NCI-H446 treated with DMSO at 0.1 percent for 48 hours (cell line): ENCODE measurements at places on chromosomes 2 and 18.

GRCh38 chr18:12014086-12014485, 32.8 kb downstream of the IMPA2 start:
- no peak for DNase-seq

GRCh38 chr2:52976143-52976949, 791.3 kb upstream of the CHAC2 start:
- DNase-seq: no peak

DNA sequence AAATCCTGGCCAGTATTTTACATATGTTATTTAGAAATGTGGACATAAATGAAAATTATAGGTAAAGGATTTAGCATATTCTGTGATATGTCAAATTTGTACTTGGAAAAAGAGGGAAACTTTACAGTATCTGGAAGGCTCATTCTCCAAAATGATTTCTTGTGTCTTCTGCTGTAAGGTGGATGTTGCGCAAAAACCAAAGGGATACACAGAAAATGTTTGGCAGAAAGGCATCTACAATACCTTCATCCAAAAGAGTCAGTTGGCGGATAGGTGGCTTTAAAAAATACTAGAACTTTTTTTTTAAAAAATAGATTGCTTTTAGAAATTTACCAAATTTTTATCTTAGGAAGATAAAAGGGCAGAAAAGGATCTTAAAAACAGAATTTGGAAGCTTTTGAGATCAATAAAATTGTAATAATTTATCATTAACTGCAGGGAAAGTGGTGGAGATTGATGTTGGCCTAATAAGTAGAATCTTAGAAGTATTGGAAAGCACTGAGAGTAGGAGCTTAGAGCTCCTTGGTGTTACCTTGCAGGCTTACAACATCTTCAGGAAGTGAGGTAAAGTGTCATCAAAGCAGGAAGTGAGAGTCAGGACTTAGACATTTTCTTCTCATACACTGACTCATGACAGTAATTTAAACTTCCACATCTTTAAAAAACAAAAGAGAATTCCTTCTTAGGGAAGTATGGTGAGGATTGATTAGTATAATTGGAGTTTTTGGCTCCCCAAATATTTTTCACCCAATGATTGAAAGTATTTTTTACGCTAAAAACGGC, 2.1 kb downstream of the NABP1 start:
- DNase-seq: no peak

GRCh38 chr2:113167115-113167932, 6.4 kb upstream of the PSD4 start:
- no peak for DNase-seq

DNA sequence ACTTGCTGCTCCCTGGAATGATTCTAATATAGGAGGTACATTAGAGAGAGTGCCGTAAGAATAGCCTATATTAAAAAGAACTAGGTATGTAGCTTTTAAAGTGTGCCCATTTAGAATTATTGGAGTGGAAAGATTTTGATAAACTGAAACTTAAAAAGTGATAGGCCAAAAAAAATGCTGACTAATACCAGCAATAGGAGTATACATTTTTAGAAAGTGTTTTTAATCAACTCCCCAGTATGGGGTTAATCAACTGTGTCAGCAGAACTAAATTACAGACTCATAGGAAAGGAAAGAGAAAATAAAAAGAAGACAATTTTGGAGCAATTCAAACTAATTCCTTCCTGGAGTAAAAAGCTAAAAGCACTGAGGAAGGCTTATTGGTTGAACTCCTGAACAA, 13.3 kb upstream of the MEIS1 start:
- no peak for DNase-seq

DNA sequence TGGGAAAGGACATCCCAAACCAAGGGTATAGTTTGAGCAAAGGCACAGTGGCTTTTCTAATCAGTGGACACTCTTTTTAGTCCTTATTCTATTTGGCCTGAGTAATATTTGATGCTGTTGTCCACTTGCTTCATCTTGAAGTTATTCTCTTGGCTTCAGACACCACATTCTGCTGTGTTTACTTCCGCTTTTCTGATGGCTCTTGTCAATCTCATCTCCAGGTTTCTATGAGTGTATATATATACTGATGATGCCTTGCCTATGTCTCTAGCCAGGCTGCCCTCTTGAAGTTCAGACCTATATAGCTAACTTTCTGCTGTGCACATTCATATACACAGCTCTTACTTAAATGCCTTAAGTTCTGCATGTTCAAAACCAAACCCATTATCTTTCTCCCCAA, 83.1 kb downstream of the EFEMP1 start:
- DNase-seq: no peak

- no peak for DNase-seq
Observed at GRCh38 chr2:188388831-188389230, 97.2 kb downstream of the GULP1 start.

- no peak for DNase-seq
Observed at GRCh38 chr2:237962432-237963084, 4.3 kb upstream of the UBE2F start.

DNA sequence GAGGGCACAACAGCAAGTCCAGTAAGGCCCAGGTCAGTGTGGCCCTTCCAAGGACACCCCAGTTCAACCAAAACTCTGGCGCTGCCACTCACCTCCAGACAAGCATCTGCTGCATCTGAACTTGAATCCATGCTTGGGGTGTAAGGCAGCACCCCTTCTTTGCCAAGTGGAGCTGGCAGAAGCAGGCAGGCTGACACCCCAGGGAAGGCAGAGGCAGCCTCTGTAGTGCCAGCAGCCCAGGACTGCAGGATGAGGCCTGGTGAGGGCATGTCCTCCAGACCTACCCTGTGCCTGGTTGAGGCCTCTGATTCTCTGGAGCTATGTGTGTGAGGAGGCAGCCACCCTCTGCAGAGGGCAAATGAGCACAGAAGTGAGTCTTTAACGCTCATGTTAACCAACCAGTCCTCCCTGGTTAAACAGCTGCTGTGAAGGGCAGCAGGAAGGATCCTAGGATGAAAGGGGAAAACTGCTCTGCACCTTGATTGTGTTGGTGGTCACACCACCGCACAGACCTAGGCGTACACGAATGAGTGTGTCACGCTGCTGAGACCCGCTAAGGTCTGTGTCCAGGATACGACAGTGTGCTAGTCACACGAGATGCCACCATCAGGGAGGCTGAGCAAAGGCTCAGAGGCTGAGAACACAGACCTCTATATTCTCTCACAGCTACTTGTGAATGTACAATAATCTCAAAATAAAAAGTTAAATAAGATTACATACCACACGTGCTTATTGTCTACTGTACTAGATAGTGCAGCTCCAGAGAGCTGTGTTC, 2.2 kb downstream of the PARD6G start:
- no peak for DNase-seq

DNA sequence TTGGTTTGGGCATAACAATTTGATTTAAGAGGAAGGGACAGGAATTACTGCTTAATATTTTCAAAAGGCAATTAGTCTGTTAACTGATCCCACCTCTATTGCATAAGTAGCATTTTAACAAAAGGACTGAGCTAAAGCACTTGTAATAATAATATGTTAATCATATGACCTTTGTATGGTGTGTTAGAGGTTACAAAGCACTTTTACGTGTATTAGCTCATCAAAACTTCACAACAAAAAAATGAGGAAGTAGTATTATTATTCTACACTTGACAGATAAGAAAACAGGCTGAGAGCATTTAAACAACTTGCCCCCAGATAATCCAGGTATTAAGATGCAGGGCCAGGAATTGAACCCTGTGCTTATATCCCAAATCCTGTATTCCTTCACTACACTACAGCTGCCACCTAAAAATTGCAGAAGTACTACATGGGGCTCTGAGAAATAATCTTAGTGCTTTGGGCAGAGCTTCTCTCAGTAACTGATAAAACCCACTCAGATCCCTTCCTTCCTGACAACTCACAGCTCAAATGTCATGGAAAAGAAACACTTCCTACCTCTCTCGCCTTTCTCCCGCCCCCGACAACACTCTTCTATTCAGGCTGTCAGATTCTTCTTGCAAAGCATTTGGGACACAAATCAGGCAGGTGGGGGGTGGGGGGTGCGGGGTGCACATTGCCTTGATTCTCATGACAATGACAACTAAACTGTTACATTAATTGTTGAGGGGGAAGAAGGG, 20.7 kb upstream of the KCTD1 start:
- DNase-seq: no peak

GRCh38 chr2:36473230-36473629, 117.7 kb downstream of the CRIM1 start:
- DNase-seq: no peak

- DNase-seq: no peak
Observed at GRCh38 chr2:219502618-219503017, 3.9 kb downstream of the GMPPA start.

DNA sequence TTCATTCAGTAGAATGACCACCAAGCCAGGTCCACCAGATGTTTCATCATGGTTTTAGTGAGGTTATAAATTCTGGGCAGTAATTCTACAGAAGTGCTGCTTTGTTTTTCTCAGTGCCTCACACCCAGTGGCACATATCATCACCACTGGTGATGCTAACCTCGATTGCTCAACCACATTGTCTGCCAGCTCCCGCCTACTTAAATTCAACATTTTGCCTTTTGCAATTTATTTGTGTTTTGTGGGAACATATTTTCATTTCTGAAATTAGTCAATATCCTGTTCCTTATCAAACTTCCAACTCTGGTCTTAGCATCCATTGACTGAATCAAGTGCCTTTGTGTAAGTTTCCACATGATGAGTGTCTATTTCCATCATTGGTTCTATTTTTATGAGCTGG, 62.3 kb upstream of the TMEM178A start:
- no peak for DNase-seq

GRCh38 chr2:148023861-148024260, 3.0 kb downstream of the MBD5 start:
- no peak for DNase-seq

DNA sequence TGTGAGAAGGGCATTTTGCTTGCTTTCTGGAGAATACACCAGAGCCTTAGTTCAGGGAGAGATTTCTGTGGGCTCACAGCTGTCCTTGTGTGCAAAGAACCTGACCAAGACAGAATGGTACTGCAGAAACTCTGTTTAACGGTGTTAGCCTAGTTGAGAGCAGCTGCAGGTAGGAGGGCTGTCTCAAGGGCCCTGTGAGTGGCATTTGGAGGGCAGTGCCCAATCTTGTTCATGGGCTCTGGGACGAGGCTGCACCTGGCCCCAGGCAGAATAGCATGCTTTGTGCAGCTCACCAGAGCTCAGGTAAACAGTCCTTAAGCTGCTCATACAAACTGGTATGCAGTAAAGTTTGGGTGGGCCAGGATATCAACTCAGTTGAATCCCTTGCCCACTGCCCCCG, 16.9 kb upstream of the RGPD4 start:
- no peak for DNase-seq

DNA sequence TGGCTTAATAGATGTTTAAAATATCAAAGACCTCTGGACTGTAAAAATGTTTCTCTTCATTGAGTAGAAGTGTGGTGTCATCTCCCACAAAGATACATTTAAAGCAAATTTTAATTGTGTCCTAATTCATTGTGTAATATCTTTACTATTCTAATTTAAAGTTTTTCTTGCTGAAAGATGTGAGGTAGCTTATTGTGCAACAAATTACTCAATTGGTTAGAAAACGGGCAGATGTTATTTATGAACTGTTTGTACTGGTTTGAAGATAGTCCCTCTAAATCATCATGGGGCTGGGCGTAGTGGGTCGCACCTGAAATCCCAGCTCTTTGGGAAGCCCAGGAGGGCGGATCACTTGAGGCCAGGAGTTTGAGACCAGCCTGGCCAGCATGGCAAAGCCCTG, 65.3 kb downstream of the CYBRD1 start:
- DNase-seq: no peak

- DNase-seq: no peak
Observed at GRCh38 chr18:41933778-41934177, 21.3 kb upstream of the PIK3C3 start.

GRCh38 chr2:105843476-105844374, 99.0 kb downstream of the NCK2 start:
- DNase-seq: no peak

DNA sequence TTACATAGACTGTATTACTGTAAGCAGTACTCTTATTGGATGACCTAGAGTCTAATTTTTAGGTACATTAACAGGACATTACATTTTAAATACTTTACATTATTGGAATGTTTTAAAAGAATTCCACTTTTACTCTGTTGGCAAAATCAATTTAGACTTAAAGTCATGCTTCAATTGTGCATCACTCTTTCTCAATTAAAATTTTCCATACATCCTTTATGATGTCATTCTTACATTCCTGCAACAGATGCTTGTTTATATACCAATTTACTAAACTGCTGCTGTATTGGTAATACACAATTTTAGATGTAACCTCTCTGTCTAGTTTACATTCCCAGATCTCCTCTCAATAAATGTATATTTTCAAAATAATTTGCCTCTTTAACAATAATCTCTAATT, 440.1 kb downstream of the ZEB2 start:
- no peak for DNase-seq

- no peak for DNase-seq
Observed at GRCh38 chr2:240170883-240171282, 30.4 kb upstream of the OTOS start.

DNA sequence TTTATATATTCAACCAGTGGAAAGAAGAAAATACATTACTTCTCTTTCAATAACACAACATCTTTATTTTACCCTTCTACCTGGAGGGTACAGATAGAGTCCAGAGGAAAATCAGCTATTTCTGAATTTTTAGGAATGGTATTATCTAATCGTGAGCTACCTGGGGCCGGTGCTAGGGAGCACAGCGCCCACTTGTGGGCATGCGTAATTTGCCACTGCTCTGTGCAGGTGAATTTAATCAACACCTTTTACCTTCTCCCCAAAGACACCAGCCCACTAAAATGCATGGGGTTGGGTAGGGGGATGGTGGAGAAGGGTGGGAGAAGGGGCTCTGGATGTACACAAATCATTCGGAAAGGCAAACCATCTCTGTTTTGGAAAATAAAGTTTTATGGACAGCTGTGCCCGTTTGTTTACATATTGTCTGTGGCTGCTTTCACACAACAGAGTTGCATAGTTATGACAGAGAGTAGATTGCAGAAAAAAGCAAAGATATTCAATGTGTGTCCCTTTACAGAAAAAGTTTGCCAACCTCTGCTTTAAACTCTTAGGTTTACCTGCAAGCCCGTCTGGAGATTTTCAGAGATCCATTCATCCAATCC, 51.5 kb upstream of the DCC start:
- DNase-seq: no peak

DNA sequence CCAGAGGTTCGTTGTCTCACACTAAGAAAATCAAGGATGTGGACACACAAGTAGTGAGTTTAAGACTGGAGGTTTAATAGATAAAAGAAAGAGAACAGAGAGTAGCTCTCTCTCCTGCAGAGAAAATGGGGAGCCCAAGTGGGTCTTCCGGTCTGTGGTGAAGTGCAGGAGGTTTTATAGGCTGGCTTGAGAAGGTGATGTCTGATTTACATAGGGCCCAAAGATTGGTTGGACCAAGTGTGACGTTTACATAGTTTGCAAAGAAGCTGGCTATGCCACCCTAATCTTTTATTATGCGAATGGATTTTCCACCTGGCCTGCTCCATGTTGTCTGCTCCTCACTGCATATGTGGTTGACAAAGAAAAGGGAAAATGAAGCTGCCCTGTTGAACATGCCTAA, 430.4 kb upstream of the TRIB2 start:
- DNase-seq: no peak
